ENCODE measurements at places on chromosomes 1 and 21. TPM values are rescaled to one million over a fixed set of nuclear protein-coding genes. Genes with fewer than 3 reads are reported as not detected.

POU2F1 gene
- total RNA-seq = 11.5 TPM

RGS13 gene
- under 0.01 TPM for total RNA-seq

PTPRF gene
- 10.4 TPM for total RNA-seq

BCL2L15 gene
- total RNA-seq = under 0.01 TPM

HDGF gene
- 61.6 TPM for total RNA-seq

POLR3C gene
- total RNA-seq = 22.4 TPM

TOMM20 gene
- total RNA-seq = 67.8 TPM

CD55 gene
- 11.0 TPM for total RNA-seq

ATP1A2 gene
- total RNA-seq = 38.1 TPM

FCGR3A gene
- total RNA-seq = 1.6 TPM

PADI1 gene
- not detected for total RNA-seq

ODF2L gene
- total RNA-seq = 18.3 TPM

TMEM59 gene
- 81.4 TPM for total RNA-seq

JUN gene
- 103 TPM for total RNA-seq

RNU1-4 gene
- under 0.01 TPM for total RNA-seq

RGS16 gene
- total RNA-seq = 7.8 TPM

TMOD4 gene
- total RNA-seq = 50.6 TPM

PGM1 gene
- total RNA-seq = 144 TPM

HSD11B1 gene
- not detected for total RNA-seq

PRR9 gene
- total RNA-seq = not detected

PLA2G4A gene
- 5.2 TPM for total RNA-seq

TMEM79 gene
- total RNA-seq = 4.2 TPM

GPR37L1 gene
- total RNA-seq = under 0.01 TPM

S100A2 gene
- not detected for total RNA-seq

NPPA gene
- 4.2 TPM for total RNA-seq

S100A14 gene
- total RNA-seq = not detected

UBE2U gene
- total RNA-seq = not detected

All from skeletal muscle tissue (tissue), 5 donors.